ENCODE measurements at places on chromosomes 1 and 21.

- DNase-seq, result no peak
Measured at GRCh38 chr1:43639976-43640794, 9.8 kb upstream of the KDM4A start.

GRCh38 chr21:39694750-39695149, 50.2 kb upstream of the IGSF5 start:
- no peak for DNase-seq

DNA sequence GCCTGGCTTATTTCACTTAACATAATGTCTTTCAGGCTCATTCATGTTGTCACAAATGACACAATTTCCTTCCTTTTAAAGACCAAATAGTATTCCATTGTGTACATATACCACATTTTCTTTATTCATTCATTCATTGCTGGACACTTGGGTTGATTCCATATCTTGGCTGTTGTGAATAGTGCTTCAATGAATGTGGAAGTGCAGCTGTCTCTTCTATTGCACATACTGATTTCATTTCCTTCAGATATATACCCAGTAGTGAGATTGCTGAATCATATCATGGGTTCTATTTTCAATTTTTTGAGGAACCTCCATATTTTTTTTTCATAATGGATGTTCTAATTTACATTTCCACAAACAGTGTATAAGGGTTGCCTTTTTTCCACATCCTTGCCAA, 38.6 kb upstream of the WLS start:
- DNase-seq, result no peak

GRCh38 chr1:233367057-233367803, 39.7 kb downstream of the MAP3K21 start:
- peak; percentile 2 for DNase-seq

GRCh38 chr1:111582644-111583618, 36.7 kb upstream of the RAP1A start:
- no peak for DNase-seq

DNA sequence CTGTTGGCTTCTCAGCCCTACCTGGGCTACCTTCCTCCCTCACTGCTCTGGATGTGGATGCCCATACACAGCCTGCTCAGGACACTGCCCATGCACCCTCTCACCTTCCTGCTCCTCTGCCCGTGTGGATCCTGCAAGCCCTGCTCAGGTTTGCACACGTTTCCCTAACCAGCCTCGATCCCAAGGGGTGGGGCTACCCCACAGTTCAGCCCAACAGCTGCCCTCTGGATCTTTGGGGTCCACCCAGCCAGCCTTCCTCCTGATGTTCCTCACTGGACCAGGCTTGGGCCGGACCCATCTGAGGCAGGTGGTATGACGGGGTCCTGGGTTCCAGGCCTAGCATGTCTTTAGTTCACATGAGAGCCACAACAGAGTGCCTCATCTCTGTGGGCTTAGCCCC, 4.7 kb downstream of the TMEM54 start:
- DNase-seq, result no peak

- no peak for DNase-seq
Measured at GRCh38 chr1:205189131-205189530, 22.4 kb downstream of the DSTYK start.

GRCh38 chr1:79982211-79982610, 975.7 kb upstream of the ADGRL4 start:
- peak; percentile 62 for DNase-seq

DNA sequence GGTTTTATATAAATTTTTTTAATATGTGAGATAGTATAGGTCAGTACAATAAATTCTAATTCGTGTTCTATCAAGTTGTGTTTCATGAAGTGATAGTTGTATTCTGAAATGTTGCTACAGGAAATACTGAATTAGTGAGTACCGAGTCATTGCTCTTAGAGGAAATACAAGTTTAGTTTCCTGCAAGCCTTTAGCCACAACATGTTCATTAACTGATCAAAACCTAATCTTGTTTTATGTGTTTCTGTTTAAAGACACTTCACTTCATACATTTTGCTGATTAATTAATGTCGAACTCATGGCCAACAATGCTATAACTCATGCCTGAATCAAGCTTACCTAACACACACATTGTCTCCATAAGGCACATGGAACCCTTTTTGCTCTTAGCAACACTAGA, 43.6 kb downstream of the LRRC7 start:
- DNase-seq, result no peak

DNA sequence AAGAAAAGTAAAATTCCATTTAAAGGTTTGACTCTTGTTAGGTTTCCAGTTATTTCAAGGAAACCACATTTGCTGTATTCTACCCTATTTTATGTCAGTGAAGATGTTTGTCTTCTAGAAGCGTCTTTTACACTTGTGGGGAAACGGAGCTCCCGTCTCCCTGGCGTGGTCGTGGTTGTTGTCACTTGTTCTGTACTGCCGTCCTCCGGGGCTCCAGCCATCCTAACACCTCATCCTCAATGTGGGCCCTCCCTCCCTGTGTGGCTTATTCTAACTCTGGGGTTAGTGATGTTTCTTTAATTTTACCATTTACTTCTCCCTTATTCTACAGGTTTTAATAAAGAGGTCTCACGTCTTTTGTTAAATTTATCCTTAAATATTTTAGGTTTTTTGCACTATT, 52.7 kb upstream of the DIP2A start:
- DNase-seq, result no peak

DNA sequence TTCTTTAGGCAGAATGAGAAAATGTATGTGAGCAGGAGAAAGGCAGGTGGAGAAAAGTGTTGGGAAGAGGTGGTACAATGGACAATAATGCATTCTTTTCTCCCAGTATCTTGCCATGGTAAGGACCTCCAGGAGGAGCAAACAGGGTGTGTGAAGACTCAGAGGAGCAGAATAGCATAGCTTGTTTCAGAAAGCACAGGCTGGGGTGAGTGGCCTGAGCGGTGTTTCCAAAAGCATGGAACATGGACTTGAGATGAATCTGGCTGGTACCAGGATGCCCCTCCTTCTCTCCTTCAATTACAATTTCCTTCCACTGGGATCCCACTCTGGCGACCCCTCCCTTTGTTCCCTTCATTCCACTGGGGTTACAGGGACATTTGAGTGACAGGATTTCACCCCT, 123.4 kb upstream of the TNR start:
- DNase-seq, result no peak

DNA sequence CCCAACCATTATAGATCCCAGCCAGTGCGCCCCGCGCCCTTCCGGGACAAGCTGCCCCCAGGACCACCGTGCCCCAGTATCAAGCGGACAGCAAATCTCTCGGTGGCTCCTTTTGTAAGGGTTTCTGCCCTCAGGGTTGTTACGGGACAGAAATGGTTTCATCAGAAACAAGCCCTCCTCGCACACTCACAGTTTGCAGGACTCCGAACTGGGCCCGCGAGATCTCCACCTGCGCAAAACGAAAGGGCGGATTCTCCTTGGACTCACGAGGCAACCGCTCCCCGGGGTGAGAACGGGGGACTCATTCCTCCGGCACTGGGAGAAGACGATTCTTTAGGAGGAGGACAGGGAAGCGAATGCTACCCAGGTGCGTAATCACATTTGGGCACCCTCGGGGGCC, 51.1 kb upstream of the H6PD start:
- no peak for DNase-seq

GRCh38 chr1:92992054-92992453, 30.8 kb upstream of the DIPK1A start:
- no peak for DNase-seq

DNA sequence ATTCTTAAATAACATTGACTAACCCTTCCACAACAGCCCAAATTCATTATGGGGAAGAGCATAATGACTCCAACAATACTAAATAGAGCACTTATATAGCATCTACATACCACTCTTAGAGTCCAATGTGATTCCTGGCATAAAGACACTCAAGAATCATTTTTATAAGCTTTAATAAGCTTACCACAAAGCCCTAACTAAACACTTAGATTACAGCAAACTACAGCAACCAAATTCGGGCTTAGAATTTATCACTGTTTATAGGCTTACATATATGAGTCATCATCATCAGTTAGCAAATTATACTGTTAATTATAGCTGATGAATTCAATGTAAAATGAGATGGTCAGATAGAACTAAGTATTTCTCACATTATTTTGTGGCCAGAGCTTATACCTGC, 7.3 kb downstream of the SCYL3 start:
- DNase-seq, result no peak

- no peak for DNase-seq
Measured at GRCh38 chr1:966704-967300, 520 bp downstream of the PLEKHN1 start.

DNA sequence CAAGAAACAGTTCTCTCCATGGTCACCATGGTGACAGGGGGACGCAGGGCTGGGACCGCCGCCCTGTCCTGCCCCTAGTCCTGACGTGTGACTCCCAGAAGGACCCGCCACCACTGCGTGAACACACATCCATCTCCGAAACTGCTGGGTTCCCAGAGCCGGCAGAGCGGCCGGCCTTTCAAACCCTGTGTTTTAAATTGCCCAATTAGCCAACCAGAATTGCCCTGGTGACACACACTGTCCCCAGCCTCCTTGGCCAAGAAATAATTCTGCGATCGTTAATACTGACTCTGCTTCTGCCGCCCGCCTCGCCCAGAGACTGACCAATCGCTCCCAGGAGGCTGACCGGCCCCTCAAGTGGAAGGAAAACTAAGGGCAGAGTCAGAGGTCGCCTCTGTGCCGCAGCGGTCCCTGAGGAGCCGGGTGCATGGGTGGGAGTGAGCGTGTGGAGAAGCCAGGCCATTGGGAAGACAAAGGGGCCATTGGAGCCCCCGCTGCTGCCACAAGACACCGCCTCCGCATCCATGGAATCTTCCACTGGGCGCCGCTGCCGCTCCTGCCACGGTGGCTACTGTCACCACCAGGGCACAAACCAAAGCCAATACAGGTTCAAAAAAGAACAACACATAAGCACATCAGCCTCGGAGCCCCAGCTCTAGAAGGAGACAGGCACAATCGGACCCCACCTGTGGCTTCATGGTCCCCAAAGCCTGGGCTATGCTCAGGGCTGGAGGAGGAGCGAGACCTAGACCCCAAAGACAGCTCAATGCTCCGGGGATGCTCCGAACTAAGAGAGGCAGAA, 273.2 kb downstream of the NPHP4 start:
- no peak for DNase-seq

- DNase-seq, result no peak
Measured at GRCh38 chr21:20720623-20721022, 277.6 kb upstream of the NCAM2 start.

GRCh38 chr1:59845091-59845490, 30.3 kb downstream of the HOOK1 start:
- DNase-seq, result no peak

DNA sequence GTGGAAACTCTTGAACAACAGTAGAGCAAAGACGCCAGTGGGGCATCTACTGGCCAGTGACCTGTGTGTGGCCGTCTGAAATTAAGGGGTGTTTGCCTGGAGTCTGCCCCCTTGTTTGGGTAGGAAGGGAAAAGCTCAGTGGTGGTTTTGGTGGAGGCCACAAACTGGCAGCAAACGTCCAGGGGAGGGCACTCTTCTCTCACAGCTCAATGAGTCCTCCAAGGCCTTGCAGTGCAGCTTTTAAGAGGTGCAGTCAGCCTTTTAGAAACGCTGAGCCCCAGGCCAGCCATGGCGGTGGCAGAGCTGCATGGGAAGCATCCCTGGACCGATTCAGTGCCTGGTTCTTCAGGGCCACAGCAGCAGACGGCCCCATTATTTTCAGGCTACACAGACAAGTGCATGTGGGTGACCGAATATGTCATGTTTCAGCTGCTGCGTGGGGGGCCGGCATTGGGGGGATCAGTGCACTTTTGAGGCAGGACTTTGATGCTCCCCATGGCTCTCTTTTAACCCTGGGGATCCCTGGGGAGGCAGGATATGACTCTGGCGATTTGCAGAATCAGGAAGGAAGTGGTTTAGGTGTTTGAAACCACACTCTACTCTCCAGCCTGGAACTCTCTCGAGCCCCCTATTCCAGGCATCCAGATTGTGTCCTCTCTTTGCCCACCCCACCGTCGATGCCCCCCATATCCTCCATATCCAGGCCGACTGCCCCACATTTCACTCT, 414.0 kb downstream of the PRDM2 start:
- peak; percentile 19 for DNase-seq

GRCh38 chr1:64315402-64315801, 112.0 kb downstream of the UBE2U start:
- DNase-seq, result no peak

DNA sequence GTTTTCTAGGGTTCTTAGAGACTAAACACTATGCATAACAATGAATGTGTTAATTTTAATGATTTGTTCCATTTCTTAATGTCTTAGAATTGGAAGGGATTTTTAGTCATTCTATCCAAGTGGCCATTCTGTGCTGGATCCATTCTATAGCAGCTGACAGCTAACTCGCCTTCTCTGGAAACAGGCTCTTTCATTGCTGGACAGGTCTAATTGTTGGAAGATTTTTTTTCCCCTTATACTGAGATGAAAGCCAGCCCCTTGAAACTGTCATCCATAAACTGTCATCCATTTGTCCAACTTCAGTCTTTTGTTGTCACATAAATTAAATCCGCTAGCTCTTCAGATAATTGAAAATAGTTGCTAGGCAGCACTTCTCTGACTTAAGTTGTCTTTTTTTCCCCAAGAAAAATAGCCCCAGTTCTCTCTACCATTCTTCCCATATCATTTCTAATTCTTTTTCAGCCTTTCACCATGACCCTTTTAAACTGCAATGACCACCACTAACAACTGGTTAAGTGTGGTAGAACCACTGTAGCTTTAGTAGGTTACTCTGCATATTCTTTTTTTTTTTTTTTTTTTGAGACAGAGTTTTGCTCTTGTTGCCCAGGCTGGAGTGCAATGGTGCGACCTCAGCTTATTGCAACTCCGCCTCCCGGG, 19.7 kb downstream of the AK4 start:
- DNase-seq, result no peak

DNA sequence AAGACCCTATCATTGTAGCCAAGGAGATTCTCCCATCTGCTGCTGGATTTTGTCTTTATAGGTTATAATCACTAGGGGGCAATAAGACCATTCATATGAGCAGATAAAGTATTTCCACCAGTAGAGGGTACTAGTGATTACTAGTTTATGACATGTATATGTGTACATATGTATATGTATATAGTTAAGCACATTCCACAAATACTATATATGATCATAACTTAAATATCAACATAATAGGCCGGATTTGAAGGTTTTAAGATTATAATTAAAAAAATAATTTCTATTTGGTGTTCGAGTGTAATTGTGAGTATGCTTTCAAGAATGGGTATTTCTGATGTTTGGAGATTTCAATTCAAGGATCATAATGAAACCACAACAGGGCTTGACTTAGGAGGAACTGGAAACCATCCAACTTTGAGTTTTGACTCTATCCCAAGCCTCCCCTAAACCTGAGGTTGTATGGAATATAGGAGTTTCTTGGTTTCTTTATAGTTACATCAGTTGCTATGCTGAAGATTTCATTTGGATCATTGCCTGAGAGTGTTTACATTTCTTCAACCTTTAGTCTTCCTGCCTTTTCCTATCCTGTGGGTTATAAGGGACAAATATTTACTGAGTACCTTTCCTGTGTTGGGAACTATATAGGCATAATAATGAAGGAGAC, 16.9 kb downstream of the TCEANC2 start:
- DNase-seq, result no peak

- DNase-seq, result no peak
Measured at GRCh38 chr1:243507001-243507671, 251.3 kb downstream of the SDCCAG8 start.

Measured in AG09319 (cell line).